Epithelial cell of prostate (primary cell): ENCODE measurements at places on chromosomes 4 and X.

DNA sequence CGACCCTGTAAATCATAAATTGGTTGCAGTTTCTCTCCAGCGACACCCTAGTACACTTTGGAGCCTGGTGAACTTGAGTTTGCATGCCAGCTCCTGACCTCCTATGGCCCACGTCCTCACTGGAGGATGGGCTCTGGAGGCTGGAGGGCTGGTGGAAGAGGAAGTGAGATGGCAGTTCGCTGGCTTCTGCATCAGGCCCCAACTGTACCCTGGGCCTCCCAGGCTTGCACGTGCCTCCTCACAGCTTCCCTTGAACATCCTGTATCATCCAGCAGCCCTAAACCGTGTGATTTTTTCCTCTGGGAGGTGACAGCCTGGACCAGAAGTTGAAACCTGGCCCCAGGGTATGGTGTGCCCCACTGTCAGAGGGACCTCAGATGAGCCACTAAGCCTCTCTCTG, 78.5 kb downstream of the HTRA3 start:
- no peak for DNase-seq

- no peak for DNase-seq
Observed at GRCh38 chr4:112343330-112344080, 46.3 kb downstream of the ALPK1 start.

DNA sequence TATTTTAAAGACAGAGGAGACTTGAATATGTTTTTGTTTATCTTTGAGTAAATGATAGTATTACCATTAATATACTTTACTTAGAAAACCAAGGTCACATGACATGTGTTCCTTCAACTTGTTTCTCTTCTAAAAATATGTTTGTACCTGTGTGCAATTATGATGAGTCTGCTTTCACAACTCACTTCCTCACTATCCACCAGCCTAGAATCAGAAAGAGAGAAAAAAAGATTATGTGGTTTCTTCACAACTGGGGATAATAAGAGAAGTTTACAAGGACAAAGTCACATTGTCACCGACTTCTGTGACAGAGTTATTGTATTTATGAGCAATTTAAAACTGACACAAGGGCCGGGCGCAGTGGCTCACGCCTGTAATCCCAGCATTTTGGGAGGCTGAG, 1112.1 kb downstream of the RPA4 start:
- no peak for DNase-seq

- DNase-seq: no peak
Observed at GRCh38 chrX:734362-734761, 103.8 kb downstream of the SHOX start.

DNA sequence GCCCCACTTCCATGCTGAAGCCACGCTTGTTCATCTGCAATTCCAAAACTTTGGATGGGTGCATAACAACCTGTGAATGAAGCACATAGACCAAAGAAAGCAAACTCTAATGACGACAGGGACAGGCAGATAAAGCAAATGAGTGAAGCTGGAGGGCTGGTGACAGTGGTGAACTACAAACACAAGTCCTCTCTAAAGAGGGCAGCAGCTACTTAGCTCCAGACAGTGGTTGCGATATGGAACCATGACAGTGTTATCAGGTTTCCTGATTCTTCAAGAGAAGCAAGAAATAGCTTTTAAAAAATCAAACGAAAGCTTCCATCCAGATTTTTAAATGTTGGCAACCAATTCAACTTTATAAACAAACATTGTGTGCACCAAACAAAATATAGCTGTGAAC, 23.8 kb downstream of the NOX1 start:
- no peak for DNase-seq

DNA sequence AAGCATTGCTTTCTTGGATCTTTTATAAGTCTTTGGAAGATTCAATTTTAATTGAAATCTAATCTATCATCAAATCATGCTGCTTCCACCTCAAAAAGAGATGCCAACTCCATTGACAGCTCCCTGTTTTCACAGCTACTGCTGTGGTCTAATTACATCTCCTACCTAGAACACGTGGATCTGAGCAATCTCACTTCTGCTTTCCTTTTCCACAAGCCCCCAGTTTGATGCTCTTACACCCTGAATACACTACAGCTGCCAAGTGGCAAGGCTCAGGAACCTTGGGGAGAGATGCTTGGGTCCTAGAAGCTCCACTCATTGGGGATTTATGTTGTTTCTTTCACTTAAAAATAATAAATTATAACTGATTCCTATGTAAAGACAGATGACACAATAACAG, 172.0 kb downstream of the CFAP299 start:
- DNase-seq: no peak

- no peak for DNase-seq
Observed at GRCh38 chr4:14695095-14695845, 307.0 kb upstream of the CPEB2 start.

GRCh38 chr4:86967073-86967472, 32.3 kb downstream of the AFF1 start:
- no peak for DNase-seq
